ENCODE measurements at places on chromosomes 2 and 18.

DNA sequence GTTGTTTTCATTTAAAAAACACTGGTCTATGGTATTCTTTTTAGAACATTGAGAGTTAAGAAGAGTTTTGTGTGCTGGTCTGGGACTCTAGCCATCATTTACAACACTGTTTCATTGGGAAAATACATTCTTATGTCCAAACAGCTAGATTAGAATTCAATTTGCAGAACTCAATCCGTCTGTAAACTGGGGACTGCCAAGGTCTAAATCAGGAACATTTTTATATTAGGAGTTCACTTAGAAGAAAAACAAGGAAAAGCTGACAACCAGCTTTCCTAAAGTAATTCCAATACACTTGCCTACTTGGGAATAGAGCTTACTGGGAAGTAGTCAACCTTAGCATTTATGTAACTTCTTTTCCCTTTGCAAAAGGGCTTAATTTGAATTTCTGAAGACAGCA is 91.5 kb upstream of the RNF152 start:
- DNase-seq, result no peak

DNA sequence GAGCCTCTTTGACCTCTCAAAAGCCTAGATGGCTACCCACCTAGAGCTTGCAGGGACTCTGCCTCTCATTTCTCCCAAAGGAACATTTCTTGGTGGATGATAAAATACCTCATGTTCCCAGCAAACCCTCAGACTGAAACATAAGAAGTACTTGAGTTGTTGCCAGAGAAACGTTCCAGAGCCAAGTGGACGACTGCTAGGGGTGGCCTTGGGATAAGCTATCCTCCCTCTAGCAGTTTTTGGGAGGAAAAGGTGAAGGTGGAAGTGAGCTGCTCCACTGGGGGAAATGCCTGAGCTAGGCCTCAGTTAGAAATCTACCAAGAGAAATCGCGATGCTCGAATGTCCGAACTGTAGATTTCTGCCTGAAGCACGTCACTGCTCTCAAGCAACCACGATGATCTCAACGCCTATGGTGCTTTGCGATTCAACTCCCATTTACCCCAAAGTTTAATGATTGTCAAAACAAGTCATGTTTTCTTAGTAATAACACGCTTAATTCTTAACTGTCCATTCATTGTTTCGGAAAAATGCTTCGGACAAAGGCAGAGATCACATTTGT is 91.5 kb downstream of the CCBE1 start:
- DNase-seq, result no peak

- DNase-seq, result no peak
These were observed 127.5 kb downstream of the GLI2 start for GRCh38 chr2:120863146-120863545.

DNA sequence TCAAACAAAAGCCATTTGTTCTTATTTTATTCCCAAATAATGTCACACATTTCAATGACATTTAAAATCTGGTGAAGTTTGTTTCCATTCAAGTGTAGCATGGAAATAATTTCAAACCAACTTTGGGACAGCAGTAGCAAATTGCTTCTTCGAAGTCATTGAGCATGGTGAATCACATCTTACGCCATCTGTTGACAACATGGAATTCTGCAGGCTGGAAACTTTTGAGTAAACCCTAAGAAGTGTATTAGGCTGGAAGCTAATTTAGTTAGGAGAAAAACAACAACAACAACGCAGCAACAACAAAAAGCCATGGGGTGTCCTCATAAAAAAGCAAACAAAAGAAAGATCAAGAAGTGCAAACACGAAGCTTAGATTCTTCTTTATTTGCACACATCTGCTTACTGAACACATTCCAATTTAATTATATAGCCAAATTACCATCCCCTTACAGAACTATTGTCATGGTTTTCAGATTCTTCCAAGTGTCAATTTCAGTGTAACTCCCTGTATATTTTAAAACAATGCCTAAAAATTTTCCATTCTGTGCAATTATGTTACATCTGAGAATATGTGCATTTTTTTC is 659.0 kb upstream of the CDH7 start:
- DNase-seq, result no peak

- DNase-seq, result no peak
These were observed 21.7 kb downstream of the HDAC4 start for GRCh38 chr2:239378918-239379640.

DNA sequence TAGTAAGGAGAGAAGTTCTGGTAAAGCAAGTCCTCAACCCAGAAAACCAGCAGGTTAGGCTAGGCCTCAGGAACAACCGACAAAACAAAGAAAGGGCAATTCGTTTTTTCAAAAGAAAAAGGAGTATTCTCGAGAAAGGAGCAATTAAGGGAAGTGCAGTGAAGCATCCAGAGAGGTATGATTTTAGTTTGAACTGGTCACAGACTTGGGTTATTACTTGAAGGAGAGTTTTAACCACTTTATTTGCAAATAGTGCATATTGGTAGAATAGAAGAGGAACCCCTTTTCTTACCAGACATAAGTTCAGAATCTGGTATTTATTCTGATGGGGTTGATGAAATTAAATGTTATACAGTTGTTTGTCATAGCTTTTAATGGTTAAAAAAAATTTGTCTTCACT is 110.0 kb upstream of the GCFC2 start:
- no peak for DNase-seq

- DNase-seq, result no peak
These were observed 336.4 kb upstream of the FSHR start for GRCh38 chr2:49490710-49491109.

- no peak for DNase-seq
These were observed 100.5 kb downstream of the SEPTIN10 start for GRCh38 chr2:109513230-109513629.

- DNase-seq, result no peak
These were observed 36.4 kb downstream of the TMEM182 start for GRCh38 chr2:102798181-102798580.

- no peak for DNase-seq
These were observed 33.4 kb downstream of the NCK2 start for GRCh38 chr2:105778080-105778607.

DNA sequence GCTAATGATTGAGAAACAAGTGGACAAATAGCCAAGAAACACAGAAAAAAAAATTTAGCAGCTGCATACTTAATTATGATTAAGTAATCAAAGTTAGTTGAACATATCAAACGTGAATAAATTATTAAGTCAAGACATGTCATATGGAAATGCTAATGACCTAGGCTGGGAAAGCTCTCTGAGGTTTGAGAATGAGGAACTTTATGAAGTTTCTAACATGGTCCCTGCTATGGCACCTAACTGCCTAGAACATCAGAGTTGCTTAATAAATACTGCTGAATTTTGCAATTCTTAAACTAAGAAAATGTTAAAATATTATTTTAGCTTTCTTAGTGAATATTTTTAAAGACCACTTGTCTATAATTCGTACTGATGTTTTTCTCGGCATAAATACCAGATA is 99.8 kb downstream of the AFF3 start:
- no peak for DNase-seq

DNA sequence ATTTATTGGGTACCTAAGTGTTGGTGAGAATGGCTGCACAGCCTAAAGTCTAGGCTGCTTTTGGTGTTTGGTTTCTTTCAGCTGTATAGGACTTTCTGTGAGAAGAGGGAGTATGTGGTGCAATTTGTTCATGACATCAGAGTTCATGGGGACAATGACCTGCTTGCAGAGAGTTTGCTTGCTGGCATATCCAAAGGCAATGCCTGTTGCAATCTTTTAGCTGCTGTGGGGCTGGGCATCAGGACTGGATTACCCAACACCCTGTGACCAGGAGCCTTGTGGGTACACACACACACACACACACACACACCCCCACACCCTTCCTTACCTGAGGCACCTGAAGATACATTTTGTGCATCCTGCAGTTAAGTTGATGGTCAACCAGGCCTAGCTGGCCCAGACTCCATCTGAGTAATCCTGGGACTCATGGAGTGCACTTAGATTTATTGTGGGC is 68.4 kb downstream of the LIPG start:
- DNase-seq, result no peak

- DNase-seq, result no peak
These were observed 17.7 kb upstream of the CIB4 start for GRCh38 chr2:26658691-26659346.

DNA sequence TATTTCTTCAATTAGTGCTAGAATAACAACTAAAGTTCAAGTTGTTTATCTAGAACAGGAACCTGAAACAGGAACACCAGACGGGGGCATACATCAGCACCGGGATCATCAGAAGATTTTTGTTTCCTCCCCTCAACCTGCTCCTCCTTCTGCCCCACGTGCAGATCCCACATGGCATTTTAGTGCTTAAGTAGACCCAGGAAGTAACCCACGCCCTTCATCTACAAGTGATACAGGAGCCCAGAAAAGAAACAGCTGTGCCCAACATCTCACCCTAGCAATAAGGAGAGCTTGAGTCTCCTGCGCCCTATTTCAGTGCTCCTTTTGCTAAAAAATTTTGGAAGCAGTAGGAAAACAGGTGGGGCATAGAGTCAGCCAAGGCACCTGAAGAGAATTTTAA is 5.2 kb downstream of the ZNF385B start:
- DNase-seq, result no peak

- no peak for DNase-seq
These were observed 6.8 kb downstream of the MAT2A start for GRCh38 chr2:85545780-85546240.

DNA sequence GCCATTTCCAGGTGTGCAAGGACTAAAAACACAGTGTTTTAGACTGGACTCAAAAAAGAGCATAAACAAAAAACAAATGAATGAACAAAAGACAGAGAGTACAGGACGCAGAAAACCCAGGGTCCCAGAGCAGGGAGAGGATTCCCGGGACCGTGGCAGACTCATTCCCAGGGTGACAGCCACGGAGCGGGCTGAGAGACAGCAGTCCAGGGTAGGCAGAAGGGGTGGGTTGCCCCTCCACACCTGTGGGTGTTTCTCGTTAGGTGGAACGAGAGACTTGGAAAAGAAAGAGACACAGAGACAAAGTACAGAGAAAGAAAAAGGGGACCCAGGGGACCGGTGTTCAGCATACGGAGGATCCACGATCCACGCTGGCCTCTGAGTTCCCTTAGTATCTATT is 273.4 kb downstream of the EIPR1 start:
- no peak for DNase-seq

DNA sequence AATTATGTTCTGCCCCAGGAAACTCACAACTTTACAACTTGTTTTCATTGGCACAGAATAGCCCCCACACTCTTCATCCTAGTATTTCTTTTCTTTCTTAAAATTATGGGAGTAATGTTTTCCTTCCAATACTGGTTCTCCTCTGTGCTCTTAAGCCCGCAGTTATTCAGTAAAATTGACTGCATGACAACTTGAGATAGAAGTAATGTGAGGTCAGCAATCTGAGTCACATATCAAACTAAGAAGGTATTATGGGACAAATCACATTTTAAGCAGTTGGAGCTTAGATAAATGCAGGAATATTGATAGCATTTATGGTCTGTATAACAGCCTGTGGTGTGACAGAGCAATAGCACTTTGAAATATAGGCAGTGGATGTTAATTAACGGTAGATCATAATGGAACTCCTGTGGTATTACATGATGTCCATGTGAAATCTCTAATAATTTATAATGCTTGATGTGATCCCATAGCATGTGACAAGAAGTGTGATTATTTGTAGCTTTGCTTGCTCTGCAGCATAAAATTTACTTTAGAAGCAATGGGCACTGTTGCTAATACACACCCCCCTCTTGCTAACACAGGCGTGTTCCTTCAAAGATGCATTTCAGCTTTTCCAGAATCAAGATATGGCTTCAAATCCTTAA is 351.4 kb upstream of the CDH20 start:
- no peak for DNase-seq

- DNase-seq, result no peak
These were observed 32.8 kb downstream of the FAM124B start for GRCh38 chr2:224369028-224369632.

GRCh38 chr2:47165001-47165555 is 10.0 kb upstream of the STPG4 start:
- DNase-seq, result no peak

GRCh38 chr2:177799531-177799930 is 273.0 kb downstream of the PDE11A start:
- DNase-seq, result no peak

DNA sequence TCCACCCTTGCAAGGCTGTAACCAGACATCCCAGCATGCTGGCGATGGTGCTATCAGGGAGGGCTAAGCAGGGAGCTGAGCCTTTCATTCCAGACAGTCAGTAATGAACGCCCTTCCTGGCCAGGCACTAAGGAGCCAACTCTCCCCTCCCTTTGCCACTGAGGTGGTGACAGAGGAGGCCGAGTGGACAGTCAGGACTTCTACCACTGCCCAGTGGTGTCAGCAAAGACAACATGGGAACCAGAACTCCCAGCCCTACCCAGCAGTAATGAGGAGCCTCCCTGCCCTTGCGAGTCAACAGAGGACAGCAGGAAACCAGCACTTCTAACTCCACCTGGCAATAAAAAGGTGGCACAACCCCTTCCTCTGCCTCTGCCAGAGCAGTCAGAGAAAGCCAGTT is 68.6 kb downstream of the ZAP70 start:
- no peak for DNase-seq

DNA sequence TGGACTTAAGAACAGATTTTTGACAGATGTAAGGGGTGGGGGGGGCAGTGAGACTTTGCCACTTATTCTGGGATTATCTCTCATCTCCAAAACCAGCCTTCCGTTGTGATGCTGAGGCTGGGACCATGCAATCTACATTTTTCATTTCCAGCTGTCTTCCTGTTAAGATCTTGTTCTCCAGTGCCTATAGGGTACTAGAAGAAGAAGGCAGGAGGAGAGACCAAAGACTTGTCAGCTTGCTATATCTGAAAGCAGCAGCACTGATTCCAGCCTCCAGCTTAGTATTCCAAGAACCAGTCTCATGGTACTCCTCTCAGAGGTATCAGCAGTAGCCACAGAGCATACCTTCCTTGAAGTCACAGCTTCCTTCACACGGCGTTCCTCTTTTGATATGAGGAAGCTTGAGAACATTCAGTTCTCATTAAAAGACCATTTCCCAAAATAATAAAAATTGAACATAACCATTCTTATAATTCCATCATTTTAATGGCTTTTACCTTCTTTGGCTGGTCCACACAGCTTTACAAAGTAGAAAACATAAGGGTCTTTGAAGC is 49.8 kb downstream of the USP34 start:
- DNase-seq, result no peak

GRCh38 chr18:75507636-75508035 is 80.1 kb upstream of the SMIM21 start:
- no peak for DNase-seq

Data from stimulated activated CD4-positive, alpha-beta T cell treated with anti-CD3 and anti-CD28 coated beads, TNF-alpha, amount 100 ng/mL, for 1 hour (primary cell).